ENCODE measurements at places on chromosomes 2 and 18.

GRCh38 chr18:45007531-45007930, 326.8 kb downstream of the SETBP1 start:
- DNase-seq, result no peak

DNA sequence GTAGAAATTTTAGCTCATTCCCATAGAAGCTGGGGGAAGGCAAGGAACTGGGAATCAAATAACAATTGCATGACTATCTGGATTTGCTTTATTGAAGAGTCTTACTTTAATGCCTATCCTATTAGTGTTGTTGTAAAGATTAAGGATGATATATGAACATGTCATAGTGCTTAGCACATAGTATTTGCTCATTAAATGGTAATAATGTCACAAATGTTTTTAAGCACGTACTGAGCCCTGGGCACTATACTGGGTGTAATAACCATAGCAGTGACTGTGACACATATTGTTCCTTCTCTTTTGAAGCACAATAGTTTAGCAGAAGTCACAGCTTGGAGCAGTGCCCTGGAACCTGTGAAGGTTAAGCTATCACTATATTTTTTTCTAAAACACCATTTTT, 47.2 kb upstream of the DTNB start:
- no peak for DNase-seq

- DNase-seq, result no peak
Measured at GRCh38 chr2:179250848-179251504, 13.7 kb downstream of the SESTD1 start.

- DNase-seq, result no peak
Measured at GRCh38 chr2:203891474-203891873, 23.9 kb downstream of the CTLA4 start.

GRCh38 chr2:179525340-179525739, 260.7 kb upstream of the SESTD1 start:
- no peak for DNase-seq

- no peak for DNase-seq
Measured at GRCh38 chr2:240585101-240585500, 1.4 kb upstream of the CAPN10 start.

DNA sequence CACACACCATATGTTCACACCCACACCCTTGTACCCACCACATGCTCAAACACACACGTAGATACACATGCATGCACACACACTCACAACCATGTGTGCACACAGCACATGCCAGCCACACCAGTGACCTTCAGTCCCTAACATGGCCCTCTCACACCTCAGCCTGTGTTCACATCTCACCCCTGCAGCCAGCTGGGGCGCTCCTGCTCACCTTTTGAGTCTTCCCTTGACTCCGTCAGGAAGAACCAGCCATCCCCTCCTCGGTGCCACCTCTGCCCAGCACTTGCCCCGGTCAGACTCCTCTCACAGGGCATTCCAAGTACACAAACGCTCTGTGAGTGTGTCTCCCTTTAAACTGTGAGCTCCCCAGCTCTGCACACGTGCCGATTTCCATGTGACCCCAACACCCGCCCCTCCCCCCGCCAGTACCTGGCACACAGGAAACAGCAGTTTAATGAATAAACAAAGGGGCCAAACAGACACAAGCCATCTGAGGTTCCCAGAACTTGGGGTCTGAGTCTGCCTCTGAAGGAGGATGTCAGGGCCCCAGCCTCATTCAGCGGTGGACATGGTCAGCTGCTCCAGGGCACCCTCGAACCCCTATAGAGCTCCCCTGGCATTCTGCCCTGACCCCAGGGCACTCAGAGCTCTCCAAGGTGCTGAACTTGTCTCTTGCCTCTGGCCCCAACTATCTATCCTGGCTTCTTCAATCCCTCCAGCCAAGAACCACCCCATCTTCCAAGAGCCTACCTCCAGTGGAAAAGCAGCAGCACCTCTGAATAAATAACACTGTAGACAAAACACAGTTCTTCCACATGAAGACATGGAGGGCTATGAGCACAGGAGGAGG, 252.9 kb downstream of the ATAD2B start:
- no peak for DNase-seq

DNA sequence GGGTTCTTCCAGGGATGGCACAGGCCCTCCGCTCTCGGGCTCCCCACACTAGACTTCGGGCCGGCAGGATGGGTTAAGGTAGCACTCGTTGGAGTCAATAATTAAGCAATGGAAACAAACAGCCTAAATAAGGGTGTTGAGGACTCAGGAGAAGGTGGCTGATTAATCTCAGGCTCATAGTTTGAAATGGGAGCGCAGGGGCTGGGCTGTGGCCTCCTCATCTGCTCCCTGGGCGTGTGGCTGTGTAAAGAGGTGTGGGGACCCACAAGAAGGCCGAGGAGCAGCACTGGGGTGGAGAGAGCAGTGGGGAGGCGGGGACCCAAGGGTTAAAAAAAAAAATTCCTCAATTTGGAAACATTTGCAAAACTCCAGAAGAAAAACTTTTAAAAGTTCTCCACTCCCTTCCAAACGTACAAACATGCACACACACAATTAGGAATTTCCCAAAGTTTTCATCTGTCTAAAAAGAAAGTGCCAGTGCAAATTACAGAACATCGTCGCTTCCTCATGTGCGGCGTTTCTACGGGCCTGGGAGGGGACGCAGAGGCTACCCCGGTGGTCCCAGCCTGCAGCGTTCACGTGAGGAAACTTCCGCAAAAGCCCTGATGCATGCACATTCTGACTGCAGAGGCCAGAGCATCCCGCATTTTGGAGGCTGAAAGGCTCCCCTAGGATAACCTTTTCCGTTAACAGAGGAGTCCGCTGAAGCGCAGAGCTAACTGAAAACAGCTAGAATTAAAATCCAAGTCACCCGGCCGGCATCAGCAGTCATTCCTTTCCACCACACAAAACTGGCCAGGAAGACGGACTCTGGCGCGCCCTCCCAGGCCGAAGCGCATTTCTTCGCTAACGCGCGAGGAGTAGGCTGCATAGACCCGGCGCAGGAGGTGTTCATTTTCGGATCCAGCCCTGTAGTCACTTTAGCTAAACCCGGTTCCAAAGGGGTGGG, 1.0 kb upstream of the TUBB6 start:
- no peak for DNase-seq

DNA sequence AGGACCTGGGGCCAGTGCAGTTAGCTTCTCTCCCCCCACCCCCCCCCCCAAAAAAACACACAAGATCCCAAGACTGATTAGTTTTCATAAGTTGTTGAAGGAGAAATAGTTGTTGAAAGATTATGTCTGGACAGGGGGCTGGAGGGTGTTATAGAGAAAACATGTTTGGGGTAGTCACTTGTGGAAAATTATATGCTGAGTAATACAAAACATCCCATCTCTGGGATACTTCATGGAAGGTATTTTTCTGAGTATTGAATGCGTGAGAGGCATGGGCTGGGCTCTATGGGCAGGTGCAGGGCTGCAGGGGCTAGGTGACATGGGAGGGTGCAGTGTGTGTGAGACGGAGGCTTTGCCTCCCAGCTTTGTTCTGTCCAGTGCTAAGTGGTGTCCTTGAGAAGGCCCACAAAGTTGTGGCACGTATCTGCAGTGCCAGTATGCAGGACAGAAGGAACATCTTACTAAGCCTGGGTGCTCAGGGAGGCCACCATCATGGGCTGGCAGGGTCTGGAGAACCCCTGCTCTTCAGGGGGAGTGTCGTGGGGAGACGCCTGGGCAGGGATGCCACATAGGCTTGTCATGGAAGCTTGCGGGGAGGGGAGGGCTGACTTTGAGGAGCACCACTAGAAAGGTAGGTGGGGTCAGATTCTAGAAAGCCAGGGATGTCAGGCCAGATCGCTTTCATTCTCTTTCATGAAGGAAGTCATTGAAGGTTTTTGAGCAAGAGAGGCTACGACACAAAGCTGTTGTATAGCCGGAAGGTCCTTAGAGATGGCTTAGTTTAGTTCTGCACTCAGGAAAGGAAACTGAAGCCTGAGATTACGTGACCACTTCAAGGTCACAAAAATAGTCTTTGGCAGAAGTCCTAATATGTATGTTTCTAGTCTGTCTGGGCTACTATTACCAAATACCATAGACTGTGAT, 232.0 kb downstream of the LDLRAD4 start:
- DNase-seq, result no peak

Measured in effector CD4-positive, alpha-beta T cell (primary cell).